ENCODE measurements at places on chromosomes 5 and 9. TPM values are rescaled to one million over a fixed set of nuclear protein-coding genes. Genes with fewer than 3 reads are reported as not detected.

LCN6 gene
- 17.4 TPM for total RNA-seq

PIP5K1B gene
- total RNA-seq = 8.2 TPM

PCDHB4 gene
- total RNA-seq = 6.2 TPM

DNA sequence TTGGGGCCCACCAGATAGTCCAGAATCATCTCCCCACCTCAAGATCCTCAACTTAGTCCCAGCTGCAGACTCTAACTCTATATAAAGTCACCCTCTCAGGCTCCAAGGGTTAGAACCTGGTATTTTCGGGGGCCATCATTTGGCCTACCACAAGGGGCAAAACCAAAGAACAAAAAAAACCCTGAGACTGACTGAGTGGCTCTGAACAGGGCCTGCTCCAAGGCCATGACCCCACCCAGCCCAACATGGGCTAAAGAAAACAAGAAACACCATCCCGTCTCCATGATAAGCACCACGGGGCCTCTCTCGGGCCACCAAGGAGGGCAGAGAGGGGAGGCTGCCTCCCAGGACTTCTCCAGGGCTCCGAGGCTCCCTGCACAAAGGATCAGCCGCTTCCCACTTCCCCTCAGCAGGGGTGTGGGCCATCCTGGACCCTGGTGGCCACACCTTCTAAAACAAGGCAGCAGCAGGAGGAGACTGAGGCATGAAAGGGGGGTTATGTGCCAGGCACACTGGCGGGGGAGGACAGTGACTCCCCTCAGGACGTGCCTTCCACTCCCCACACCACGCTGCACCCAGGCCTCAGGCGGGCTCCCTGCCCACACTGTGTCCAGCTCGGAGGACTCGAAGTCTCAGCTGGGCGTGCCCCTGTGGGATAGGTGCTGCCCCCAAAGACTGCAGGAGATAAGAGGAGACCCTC lies 51.5 kb downstream of the SEMA4D start:
- DNase-seq = no peak

Data from aorta (tissue), 5 donors.